ENCODE measurements at places on chromosomes 12 and 14.

- DNase-seq, result peak; percentile 18
Observed at GRCh38 chr12:51082561-51083125, 753 bp downstream of the CSRNP2 start.

- no peak for DNase-seq
Observed at GRCh38 chr12:117538032-117538690, 176.7 kb upstream of the NOS1 start.

- peak; percentile 12 for DNase-seq
Observed at GRCh38 chr12:40946612-40947194, 241.4 kb upstream of the PDZRN4 start.

DNA sequence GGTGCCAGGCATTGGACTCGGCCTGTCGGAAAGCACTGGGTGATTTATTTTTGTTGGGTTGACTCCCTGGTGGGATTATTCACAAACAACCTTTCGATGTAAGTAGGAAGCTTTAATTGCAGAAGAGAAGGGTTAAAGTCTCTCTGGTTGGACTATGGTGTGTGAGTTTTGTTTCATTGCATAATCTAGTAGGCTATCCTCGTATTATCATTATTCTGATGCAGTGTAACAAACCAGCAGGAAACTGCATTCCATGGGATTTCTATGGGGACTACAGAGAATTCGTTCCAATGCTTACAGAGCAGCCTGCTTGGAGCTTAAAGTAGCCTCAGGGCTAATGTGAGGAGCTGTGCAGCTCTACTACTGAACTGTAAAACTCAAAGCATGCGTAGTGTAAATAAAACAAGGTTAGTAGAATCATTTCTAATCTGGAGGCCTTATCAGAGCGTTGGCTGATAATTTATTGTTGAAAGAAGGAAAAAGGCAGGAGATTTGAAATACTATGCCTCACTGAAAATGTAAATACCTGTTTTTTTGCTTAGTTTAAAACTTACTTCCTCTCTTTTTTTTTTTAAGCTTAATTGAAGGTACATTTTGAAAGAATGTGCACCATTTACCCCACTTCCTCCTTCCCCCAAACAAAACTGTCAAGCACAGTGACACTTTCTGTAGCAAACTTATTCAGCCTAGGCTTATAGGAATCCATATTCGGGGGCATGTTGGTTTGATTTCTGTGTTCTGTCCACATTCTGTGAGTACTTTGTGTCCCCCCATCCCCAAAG lies 226.7 kb downstream of the NPAS3 start:
- no peak for DNase-seq

- DNase-seq, result no peak
Observed at GRCh38 chr12:67774983-67775587, 126.5 kb downstream of the DYRK2 start.

DNA sequence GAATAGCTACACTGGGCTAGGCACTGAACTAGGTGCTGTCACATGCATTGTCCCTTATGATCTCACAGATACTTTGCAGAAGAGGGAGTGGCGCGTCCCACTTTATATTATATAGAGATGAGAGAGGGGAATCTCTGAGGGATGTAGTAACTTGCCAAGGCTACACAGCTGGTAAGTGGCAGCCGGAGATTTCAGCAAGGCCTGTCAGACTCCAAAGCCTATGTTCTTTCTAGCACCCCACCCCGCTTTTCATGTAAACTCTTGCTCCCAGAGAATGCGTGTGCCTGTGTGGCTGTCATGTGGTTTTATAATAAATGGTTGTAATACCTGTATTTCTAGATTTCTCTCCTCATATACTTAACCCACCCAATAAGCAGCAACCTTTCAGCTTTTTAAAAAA lies 39.1 kb downstream of the WDR20 start:
- DNase-seq, result no peak

DNA sequence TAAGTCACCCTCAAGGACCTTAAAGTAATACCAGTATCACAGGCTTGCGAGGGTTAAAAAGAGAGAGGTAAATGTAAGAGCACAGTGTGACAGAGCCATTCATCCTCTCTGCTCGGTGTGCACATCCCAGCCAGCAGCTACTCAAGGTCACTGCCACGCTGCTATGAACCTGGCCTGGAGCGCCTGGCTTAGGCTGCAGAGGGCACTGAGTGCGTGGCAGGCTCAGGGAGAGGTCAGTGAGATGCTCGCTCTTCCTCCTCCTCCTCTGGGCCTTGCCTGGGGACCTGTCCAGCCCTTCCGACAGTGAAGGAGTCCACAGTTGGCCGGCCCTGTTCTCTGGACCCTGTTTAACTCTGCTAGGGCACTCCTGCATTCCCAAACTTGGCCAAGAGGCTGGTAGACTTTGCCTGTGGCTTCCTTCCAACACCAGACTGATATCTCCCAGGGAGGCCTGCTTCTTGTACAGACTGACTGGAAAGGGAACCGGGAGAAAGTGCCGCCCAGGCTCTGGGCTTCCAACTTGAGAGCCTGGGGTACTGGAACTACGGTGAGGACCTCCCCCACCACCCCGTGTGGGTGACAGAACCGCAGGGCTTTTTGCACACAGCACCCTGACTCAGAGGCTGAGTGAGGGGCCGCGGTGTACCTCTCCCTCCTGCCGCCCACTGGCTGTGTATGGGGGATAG lies 62.6 kb upstream of the CORO1C start:
- DNase-seq, result no peak
